ENCODE measurements at places on chromosomes 4 and X.

- no peak for DNase-seq
Measured at GRCh38 chr4:139530833-139531427, 25.1 kb downstream of the SETD7 start.

DNA sequence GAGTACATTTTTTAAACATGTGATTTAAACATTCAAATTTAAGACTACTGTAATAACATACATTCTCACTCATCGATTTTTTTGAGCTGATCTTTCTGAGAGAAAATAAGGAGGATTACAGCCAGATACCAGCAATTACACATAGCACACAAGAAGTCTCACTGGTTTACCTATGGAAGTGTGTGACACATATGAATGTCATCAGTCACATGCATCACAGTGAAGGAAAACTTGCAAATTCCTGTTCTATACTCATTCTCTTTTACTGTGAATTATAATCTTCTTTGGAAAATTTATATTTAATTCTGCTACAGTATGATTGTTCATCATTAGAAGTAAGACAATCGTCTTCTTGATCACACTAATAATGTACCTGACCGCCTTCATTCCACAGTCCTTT lies 21.3 kb upstream of the BMP2K start:
- no peak for DNase-seq

- DNase-seq: no peak
Measured at GRCh38 chr4:101400096-101400495, 52.8 kb upstream of the PPP3CA start.

DNA sequence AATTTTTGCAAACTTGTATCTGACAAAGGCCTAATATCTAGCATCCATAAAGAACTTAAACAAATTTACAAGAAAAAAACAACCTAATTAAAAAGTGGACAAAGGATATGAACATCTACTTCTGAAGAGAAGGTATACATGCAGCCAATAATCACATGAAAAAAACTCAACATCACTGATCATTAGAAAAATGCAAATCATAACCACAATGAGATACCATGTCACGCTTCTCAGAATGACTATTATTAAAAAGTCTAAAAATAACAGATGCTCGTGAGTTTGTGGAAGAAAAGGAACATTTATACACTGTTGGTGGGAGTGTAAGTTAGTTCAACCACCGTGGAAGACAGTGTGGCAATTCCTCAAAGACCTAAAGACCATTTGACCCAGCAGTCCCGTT lies 24.0 kb downstream of the CEP44 start:
- no peak for DNase-seq

GRCh38 chr4:56727150-56727549 lies 46.1 kb upstream of the HOPX start:
- no peak for DNase-seq
